ENCODE measurements at places on chromosomes 3 and 15.

- no peak for DNase-seq
These were observed 87.0 kb downstream of the NSMCE3 start for GRCh38 chr15:29182590-29182989.

DNA sequence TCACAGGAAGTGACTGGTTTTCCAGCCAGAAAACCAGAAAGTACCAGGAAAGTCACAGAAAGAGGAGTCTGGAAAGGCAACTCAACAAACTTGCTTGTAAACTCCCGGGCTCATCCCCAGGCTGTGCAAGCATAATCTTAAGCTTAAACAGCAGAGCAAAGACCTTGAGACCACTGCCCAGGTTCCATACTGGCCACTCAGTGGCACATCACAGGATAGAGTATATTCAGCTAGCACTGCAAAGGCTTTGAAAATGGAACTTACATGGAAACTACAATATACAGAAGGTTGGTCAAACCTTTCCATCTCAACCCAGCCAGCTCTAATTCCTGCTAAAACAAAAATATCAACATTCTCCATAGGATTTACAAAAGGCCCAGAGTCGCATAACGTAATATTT lies 20.1 kb downstream of the DMXL2 start:
- no peak for DNase-seq

DNA sequence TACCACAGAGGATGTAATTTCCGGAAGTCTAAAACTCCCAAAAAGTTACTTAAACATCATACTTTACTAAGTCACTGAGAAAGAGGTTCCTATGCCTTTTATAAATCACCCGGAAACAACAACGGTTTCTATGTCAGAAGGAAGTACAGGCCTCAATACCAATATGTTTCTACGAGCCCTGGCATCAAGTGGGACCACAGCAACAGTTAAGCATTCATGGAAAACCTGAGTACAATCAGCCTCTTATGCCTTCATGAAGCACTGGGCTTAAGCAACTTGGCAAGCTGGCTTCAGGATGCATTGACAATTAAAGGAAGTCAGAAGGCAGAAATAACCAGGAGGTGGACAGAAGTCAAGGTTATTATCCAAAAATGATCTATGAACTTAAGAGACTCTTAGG lies 19.1 kb upstream of the B3GNT5 start:
- DNase-seq = no peak

DNA sequence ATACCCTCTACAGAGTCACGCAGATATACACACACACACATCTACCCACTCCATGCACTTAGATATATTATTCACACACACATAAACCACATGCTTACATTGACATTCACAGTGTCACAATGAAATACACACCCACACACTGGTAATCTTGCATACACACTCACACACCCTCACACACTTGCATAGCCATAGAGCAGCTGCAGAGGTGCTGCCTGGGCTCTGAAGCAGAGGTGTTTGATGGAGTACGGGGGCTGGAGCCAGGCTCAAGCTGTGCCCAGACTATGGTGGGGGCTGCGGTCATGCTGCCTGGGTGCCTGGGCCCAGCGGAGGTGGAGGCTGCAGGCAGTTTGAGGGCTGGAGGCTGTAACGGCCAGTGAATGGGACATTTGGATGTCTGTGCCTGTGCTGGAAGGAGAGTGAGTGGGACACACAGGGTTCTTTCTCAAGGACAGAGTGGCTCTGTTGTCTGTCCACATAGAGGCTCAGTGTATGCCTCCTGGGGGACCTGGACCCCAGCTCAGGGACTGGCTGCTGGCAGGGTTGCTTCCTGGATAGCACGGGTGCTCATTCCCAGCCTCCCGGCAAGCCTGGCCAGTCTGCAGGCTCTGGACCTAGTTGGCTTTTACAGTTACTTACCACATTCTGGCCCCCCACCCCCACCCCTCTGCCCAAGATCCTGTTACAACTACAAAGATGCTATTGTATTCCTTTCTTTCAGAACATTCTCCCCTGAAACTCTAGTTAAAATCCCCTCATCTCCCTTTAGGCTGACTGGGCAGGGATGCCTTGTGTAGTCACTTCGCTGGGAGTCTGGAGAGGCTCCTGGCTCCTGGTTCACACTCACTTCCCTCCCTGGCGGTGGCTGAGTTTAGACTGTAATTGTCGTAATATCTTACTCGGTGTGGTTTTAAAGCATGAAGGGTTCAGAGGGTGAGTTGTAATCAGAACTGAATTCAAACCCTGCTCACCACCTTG lies 12.5 kb downstream of the GASK1A start:
- DNase-seq = no peak

DNA sequence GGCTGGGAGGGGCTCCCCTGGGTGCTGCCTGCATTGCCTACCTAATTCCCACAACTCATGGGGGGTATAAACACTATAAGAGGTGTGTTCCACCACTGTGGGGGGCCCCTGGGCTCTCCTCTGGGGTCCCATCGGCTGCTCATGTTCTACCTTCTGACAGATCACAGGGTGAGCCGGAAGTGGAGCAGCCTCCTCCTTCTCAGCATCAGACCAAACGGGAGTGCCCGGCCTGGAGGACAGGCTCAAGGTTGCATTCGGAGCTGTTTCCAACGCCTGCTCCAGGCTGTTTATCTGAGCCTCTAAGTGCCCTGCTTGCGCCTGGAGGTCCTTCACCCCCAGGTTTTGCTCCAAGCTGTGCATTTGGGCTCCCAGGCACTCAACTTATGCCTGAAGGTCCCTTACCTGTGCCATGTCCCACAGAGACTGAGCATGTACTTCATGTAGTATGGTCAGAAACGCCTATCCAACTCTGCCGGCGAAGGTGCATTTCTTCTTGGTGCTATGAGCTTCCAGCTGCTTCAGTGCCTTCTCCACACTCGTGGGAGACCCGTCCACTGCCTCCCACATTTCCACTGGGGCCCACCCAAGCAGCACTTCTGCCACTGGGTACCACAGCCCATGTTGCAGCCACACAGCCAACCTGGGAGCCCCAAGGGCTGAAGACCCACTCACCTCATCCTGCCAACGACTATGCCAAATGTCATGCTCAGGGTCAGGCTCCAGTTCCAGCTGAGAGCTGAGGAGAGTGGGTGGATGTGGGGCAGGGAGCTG lies 232.1 kb downstream of the IGSF11 start:
- no peak for DNase-seq

DNA sequence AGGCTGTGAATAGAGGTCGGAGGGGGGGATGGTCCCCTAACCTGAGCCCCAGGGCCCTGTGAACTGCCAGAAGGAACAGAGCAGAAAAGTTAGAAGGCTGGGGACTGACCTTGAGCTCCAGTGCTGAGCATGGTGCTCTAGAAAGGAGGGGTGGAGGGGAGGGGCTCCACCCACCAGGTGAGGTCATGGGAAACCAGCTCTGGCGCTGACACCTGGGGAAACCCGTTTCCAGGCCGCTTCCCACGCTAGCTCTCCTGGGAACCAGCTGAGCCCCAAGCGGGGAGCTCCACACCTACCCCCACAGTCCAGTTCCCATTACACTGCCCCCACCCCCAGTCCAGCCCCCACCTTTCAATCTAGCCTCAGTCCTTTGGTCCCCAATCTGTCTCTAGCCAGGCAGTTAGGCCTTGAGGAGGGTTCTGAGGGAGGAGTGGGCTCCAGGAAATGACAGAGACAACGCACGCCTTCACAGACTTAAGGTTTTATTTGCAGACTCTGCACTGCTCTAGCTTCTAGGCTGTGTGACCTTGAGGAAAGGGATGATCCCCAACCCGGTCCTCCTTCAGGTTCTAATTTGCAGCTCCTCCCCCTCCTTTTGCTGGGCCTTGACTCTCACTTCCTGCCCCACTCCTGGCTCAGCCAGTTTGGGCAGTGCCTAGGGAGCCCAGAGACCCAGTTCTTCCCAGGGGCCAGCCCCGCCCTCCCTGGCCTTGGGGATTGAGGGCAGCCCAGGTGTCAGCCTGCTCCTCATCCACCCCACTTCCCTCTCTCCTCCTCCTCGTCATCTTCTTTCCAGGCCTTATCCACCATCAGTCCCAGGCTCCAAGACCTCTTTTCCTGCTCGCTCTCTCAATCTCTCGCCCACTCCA lies 2.1 kb downstream of the RHOV start:
- DNase-seq = no peak

All from brain microvascular endothelial cell (primary cell).